Stomach (tissue), 19 donors: ENCODE measurements at places on chromosomes 6 and 20. TPM values are rescaled to one million over a fixed set of nuclear protein-coding genes. Genes with fewer than 3 reads are reported as not detected.

The FAM184A gene
- not detected for total RNA-seq

The LRRN4 gene
- not detected for total RNA-seq

The XKR7 gene
- not detected for total RNA-seq

The SIM1 gene
- 0.43 TPM for total RNA-seq

The SEMG1 gene
- not detected for total RNA-seq

The PHF20 gene
- 135 TPM for total RNA-seq

The CLVS2 gene
- total RNA-seq = not detected

DNA sequence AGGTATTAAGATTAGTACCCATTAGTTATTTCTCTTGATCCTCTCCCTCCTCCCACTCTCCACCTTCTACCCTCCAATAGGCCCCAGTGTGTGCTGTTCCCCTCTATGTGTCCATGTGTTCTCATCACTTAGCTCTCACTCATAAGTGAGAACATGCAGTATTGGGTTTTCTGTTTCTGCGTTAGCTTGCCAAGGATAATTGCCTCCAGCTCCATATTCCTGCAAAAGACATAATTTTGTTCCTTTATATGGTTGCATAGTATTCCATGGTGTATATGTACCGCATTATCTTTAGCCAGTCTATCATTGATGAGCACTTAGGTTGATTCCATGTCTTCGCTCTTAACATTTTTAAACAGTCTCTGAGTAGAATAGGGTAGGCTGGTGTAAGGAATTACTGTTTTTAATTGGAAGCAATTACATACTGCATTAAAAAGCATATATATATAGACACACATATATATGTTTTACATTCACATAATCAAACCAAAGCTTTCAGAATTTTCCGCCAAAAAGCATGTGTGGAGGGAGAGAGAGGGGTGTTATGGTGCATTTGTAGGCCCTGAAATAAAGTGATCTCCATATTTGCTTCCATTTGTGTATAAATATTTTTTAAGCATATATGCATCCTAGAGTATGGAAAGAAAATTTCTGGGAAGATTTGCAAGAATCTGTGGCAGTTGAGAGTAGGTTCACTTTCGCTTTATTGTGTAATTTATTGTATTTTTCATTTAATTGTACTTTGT lies 709 bp upstream of the ANKEF1 start:
- H3K4me1 ChIP-seq = peaks cover 3% of the 10 kb centered on the region
- no peak overlapping the region for H3K27ac ChIP-seq
- H3K27me3 ChIP-seq = no peaks in the 10 kb centered on the region
- H3K36me3 ChIP-seq = no peaks in the 10 kb centered on the region

- no peaks in the 10 kb centered on the region for H3K36me3 ChIP-seq
- H3K27ac ChIP-seq = no peak overlapping the region
- no peaks in the 10 kb centered on the region for H3K27me3 ChIP-seq
- DNase-seq = no peak
These were observed 14.4 kb downstream of the DACT2 start for GRCh38 chr6:168305096-168305749.

DNA sequence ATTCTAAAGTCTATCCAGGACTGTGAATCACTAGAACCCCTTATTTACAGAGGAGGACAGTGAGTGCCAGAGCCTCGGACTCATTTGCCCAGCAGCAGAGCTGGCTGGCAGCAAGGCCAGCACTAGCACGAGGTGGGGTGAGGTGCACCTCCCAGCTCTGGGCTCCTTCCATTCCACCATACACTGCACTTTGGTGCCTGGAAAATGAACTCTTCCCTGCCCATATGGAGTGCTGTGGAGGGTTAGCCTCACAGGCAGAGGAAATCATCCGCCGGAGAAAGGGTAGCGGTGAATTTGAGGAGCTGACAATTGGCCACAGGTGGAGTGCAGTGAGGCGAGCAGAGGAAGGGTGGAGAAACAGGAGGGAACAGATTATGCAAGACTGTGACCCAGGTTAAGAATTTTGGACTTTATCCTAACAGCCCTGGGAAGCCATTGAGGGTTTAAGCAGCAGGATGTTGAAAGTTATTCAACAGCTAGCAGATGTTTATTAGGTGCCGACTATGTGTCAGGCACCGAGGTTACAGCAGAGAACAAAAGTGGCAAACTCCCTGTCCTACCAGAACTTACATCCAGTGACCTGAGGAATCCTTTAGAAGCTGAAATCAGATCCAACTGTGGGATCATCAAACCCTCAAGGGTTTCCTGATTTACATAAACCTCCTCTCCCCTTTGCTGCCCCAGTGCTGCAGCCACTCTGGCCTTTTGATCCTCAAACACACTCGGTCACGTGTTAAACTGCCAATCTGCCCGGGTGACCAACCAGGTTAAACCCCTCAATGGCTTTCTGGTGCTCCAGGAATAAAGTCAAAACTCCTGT lies 6.2 kb downstream of the TRIM26 start:
- peak overlapping the region; percentile 62 for H3K27ac ChIP-seq
- H3K27me3 ChIP-seq = no peaks in the 10 kb centered on the region
- H3K36me3 ChIP-seq = no peaks in the 10 kb centered on the region
- DNase-seq = peak; percentile 34
- peaks cover 82% of the 10 kb centered on the region for H3K4me1 ChIP-seq

DNA sequence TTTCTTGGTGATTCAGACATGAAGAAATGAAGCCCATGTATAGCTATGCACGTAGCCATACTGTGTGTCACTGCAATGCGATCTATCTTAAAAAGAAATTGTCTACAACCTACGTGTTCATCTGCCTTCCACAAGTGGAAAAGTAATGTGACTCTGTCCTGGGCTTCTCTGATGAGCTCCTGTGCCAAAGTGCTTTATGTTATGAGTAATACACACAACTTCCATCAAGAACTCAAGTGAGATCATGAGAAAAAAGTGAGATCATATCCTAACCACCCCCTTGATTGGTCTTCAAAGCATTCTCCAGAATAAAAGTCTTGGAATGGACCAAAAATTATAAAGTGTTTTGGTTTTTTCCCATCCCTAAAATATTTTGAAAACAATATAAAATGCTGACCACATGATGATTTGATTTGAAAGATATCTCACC lies 114.3 kb downstream of the DST start:
- H3K27ac ChIP-seq = peak overlapping the region; percentile 74
- H3K36me3 ChIP-seq = peaks cover 63% of the 10 kb centered on the region
- H3K27me3 ChIP-seq = no peaks in the 10 kb centered on the region
- no peak for DNase-seq
- H3K4me3 ChIP-seq = no peak overlapping the region
- peaks cover 4% of the 10 kb centered on the region for H3K4me1 ChIP-seq

- no peak overlapping the region for H3K4me3 ChIP-seq
- no peaks in the 10 kb centered on the region for H3K27me3 ChIP-seq
- peak overlapping the region; percentile 52 for H3K27ac ChIP-seq
- peaks cover 54% of the 10 kb centered on the region for H3K4me1 ChIP-seq
- no peaks in the 10 kb centered on the region for H3K36me3 ChIP-seq
These were observed 7.1 kb downstream of the CSNK2A1 start for GRCh38 chr20:536426-537010.

DNA sequence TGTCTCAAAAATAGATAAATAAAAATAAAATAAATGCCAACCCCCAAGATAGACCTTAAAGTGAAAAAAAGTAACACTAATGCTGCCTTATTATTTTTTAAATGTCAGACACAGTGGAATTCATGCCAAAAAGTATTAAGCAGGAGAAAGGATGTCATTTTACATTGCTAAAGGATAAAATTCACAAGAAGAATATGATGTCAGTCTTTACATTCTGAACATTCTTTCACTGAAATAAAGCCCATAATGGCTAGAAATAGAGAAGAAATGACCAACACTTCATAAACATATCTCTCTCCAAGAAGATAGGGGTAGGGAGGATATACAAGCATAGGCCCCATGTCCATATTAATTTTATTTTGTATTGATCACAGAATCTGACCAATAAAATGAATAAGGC lies 47.4 kb downstream of the SLC23A2 start:
- no peaks in the 10 kb centered on the region for H3K4me1 ChIP-seq
- H3K36me3 ChIP-seq = no peaks in the 10 kb centered on the region
- no peak overlapping the region for H3K27ac ChIP-seq
- no peaks in the 10 kb centered on the region for H3K27me3 ChIP-seq
- DNase-seq = no peak

- H3K4me3 ChIP-seq = no peak overlapping the region
- H3K36me3 ChIP-seq = no peaks in the 10 kb centered on the region
- no peaks in the 10 kb centered on the region for H3K4me1 ChIP-seq
- H3K27me3 ChIP-seq = no peaks in the 10 kb centered on the region
- H3K27ac ChIP-seq = no peak overlapping the region
- no peak for DNase-seq
These were observed 9.9 kb downstream of the MDFI start for GRCh38 chr6:41648070-41648585.

DNA sequence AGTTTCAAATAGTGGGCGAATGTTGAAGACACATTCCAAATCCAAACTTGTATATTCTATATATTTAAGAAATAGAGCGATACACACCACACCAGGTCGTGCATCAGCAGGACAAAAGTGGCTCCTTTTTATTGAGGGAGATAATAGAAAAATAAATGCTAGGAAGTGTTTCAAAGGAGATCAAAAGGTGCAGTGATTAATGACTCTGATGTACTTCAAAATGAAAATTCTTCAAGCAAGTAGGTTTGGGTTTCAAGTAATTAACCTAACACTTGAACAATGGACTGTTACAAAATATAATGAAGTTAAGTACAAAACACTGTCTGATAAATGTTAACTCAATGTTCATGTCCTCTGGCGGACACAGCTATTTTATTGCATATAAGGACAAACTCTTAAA lies 185.9 kb downstream of the BTBD9 start:
- H3K27me3 ChIP-seq = no peaks in the 10 kb centered on the region
- no peaks in the 10 kb centered on the region for H3K36me3 ChIP-seq
- DNase-seq = no peak

DNA sequence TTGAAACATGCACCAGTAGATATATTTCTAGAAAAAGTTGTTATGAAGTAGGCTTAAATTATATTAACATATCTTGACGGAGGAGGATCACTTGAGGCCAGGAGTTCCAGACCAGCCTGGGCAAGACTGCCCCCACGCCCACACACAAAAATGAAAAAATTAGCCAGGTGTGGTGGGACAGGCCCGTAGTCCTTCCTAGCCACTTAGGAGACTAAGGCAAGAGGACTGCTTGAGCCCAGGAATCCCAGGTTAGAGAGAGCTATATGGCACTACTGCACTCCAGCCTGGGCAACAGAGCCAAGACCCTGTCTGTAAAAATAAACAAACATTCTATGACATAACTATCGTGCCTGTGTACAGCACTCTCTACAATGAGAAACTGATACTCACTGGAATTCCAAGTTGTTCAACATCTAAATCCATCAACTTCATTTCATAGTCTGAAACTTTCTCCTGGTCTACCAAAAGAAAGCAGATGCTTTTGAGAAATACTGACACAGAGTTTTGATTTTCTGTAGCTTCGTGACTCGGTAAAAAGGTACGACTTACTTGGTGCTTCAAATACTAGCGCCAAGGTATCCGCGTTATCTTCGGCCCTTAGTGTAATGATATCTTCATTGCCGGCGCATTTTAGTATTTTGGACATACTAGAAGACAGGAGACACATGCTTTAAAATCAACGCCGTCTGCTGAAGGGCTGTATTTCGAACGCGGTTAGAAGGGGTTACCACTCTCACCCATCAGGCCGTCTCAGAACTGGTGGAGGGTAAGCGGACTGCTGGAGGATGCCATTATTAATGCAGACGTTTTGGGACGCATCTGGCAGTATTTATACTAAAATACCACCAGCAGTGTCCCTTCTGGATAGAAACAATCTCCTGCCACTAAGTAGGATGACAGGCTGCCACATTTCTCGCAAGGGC lies 1.3 kb downstream of the PCNA start:
- peaks cover 25% of the 10 kb centered on the region for H3K4me1 ChIP-seq
- H3K36me3 ChIP-seq = peaks cover 37% of the 10 kb centered on the region
- no peaks in the 10 kb centered on the region for H3K27me3 ChIP-seq
- no peak for DNase-seq
- peak overlapping the region; percentile 70 for H3K4me3 ChIP-seq
- H3K27ac ChIP-seq = peak overlapping the region; percentile 91

- H3K36me3 ChIP-seq = no peaks in the 10 kb centered on the region
- no peak overlapping the region for H3K27ac ChIP-seq
- peak overlapping the region; percentile 30 for H3K4me3 ChIP-seq
- no peak for DNase-seq
These were observed 20.2 kb downstream of the HLA-DRA start for GRCh38 chr6:32459781-32460424.

DNA sequence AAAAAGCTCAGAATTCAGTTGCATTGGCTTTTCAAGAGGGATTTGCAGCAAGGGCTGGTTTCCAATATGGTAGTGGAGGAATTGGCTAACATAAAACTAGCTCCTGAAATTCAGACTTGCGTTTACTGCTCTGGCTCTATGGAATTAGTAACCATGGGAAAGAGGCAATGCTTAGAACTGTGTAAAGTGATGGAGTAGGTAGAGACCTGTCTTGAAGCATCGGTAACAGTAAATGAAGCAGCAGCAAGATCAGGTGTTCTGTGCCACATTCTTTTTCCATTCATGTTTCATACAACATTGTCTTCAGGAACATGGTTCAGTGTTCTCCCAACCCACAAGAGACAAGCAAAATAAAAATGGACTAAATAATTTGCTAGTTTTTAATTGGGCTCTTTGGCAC lies 6.5 kb downstream of the IRF4 start:
- H3K27me3 ChIP-seq = peaks cover 8% of the 10 kb centered on the region
- peaks cover 8% of the 10 kb centered on the region for H3K4me1 ChIP-seq
- no peak overlapping the region for H3K27ac ChIP-seq
